ENCODE measurements at places on chromosomes 16 and 17. TPM values are rescaled to one million over a fixed set of nuclear protein-coding genes. Genes with fewer than 3 reads are reported as not detected.

- H3K36me3 ChIP-seq = no peaks in the 10 kb centered on the region
- no peak overlapping the region for H3K27ac ChIP-seq
- H3K4me3 ChIP-seq = no peak overlapping the region
- H3K4me1 ChIP-seq = peaks cover 7% of the 10 kb centered on the region
- no peak for DNase-seq
- H3K27me3 ChIP-seq = no peaks in the 10 kb centered on the region
These were observed 29.1 kb downstream of the GAS7 start for GRCh38 chr17:10169290-10169689.

GRCh38 chr17:69358688-69359596 lies 32.0 kb upstream of the ABCA5 start:
- H3K4me1 ChIP-seq = no peaks in the 10 kb centered on the region
- H3K36me3 ChIP-seq = no peaks in the 10 kb centered on the region
- no peak for DNase-seq
- no peaks in the 10 kb centered on the region for H3K27me3 ChIP-seq

DNA sequence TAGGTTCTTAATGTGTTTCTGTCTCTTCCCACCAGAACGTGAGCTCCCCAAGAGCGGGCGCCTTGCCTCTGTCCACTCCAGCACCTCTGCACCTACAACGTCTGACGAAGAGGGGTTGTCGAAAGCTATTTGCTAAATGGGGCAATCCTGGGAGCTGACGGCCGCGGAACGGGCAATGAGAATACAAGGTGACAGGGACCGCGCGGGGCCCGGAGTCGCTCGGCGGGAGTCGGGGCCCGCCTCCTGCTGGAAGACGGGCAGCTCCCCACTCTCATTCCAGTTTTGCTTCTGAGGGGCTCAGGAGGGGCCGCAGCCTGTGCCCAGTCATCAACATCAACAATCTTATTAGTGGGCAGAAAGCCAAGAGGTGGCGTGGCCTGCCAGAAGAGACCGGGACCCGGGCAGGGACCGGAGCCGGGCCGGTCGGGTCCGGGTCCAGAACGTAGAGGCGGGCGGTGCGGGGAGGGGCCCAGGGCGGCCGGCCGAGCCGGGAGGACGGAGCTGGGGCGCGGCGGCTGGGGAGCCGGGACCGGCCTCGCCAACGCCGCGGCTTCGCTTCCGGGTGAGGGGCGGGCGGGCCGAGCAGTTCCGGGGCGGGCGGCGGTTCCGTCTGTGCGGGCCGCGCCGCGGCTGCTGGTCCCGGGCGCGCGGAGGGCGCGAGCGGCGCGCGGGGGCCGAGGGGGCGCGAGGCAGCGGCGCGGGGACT lies at the start of gene MOSMO:
TSS of gene MOSMO (plus strand) at position 603 of the 706 bp plus-strand sequence. CDS start 191 bp downstream, outside the sequence.
- peak; percentile 86 for DNase-seq
- H3K4me1 ChIP-seq = no peaks in the 10 kb centered on the region
- peak within 1 kb of the TSS; percentile 89 for H3K4me3 ChIP-seq
- H3K36me3 ChIP-seq = no peaks in the 10 kb centered on the region
- H3K27ac ChIP-seq = peak within 1 kb of the TSS; percentile 88
- no peaks in the 10 kb centered on the region for H3K27me3 ChIP-seq

GPR179 gene
- total RNA-seq = not detected

All from sigmoid colon (tissue), 7 donors.